ENCODE measurements at places on chromosomes 7 and 10.

DNA sequence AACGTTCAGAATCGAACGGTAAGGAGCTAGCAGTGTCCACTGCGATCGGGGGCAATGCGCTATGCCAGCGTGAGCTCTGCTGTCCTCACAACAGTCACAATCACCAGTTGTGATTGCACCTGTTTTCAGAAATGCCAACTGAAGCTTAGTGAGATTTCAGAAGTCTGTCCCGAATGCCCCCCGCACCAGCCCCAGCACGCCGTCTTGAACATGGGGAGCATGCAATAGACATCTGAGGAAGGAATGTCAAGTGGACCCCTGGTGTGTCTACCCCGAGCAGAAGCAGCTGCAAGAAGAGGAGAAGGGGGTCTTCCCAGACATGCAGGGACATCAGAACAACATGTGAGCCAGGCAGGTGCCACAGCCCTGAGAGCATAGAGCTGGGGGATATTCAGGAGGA lies 125.7 kb upstream of the CHST15 start:
- no peak for DNase-seq

DNA sequence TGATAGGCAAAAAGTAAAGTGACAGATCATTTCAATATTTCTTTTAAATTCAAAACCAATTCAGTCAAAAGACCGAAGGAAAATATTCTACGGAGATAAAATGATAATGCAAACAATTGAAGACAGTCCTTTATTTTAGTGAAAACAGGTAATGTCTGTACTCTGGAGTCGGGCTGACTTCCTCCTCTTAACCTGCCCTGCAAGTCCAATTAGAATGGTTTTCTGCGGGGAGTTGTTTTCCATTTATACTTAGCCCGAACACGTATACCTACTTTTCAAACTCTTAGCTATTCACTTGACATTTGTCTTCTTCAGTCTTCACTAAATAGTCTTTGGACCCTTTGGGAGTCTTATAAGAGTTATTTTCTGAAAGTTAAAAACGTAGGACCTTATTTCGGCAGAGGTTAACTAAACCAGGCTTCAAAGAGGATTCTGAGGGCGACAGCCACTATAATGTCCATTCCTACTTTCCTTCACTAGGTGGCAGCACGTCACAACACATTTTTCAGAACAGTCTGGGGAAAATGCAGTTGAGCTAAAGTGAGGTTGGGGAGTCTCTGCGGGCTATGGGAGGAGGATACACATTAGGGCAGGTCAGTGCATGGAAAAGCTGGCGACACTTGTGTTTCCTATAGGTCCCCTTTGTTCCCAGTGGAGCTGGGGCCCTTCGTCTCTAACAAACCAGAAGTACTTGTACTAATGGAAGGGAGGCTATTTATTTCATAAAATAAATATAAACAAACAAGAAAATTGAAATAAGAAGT lies 472.0 kb downstream of the KCNMA1 start:
- DNase-seq = no peak

DNA sequence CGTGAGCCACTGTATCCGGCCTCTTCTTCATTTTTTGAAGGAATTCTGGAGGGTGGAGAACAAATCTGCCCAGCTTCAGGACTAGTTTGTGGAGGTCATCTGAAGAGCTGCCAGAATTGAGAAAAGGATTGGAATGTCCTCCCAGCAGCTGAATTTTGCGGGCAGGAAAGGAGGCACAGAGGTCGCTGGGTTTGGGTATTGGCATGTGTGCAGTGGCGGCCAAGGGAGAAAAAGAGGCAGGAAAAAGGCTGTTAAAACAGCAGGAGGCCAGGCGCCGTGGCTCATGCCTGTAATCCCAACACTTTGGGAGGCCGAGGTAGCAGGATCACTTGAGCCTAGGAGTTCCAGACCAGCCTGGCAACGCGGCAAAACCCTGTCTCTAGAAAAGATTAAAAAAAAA lies 80.4 kb downstream of the HIP1 start:
- no peak for DNase-seq

DNA sequence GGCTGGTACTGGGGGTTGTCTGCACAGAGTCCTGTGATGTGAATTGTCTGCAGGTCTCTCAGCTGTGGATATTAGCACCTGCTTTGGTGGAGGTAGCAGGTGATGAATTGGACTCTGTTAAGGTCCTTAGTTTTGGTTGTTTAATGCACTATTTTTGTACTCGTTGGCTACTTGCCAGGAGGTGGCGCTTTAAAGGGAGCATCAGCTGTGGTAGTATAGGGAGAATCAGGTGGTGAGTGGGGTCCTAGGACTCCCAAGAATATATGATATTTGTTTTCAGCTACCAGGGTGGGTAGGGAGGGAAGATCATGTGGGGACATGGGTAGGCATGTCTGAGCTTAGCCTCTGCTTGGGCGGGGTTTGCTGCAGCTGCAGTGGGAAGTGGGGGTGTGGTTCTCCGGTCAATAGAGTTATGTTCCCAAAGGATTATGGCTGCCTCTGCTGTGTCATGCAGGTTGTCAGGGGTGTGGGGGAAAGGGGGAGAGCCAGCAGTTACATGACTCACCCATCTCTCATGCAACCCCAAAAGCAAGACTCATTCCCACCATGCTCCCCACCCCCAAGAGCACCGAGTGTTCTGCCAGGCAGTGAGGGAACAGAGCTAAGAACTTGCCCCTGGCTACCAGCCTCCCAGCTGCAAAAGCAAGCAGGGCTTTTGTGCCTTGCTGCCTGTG lies 53.7 kb upstream of the ZNF273 start:
- DNase-seq = no peak

GRCh38 chr7:2829040-2829439 lies 15.1 kb downstream of the GNA12 start:
- no peak for DNase-seq

DNA sequence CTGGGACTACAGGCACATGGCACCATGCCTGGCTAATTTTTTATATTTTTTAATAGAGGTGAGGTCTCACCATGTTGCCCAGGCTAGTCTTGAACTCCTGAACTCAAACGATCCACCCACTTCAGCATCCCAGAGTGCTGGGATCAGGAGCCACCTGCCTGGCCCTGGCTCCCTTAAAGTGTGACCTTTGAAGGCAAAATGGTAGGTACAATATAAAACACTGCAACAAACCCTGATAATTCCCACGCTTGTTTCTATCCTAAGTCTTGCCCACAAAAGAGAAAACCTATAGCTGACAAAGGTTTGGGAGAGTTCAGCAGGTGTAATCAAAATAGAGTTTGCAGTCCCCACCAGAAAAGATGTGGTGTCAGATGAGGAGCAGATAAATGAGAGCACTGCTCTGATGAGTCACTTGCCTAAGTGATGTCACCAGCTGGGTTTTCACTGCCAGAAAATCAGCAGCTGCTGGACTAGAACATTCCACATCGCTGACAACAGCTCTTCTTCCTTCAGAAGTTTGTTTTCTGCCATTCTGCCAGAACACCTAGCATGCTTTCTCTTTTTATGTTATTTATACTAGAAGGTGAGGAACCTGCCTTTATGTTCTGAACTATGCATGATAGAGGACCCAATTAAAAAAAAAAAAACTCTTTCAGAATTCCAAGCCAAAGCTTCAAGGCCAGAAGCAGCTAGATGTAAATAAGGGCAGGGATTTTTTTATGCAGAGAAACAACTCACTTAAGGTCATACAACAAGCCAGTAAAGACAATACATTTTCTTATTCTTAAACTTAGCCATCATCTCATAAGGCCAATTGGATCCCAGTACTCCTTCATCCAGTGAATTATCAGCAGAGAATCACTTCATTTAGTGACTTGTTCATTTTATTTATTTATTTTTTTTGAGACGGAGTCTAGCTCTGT lies 18.0 kb downstream of the PURB start:
- DNase-seq = no peak

DNA sequence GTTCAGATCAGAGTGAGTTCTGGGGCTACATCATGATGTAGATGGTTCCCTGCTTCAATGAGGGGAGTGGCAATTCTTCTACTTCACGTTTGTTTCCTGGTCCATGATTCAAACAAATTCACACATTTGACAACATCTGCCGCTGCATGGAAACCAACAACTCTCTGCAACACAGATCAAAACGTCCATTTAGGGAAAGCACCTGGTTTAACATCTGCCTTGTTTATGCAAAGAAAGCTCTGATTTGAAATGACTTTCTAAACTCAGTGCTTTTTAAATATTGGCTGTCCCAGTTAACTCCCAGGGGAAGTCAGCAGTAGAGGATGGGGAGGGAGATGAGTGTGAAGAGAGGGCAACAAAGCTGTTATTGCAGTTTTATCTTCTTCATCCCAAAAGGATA lies 93.8 kb downstream of the GAD2 start:
- DNase-seq = no peak

DNA sequence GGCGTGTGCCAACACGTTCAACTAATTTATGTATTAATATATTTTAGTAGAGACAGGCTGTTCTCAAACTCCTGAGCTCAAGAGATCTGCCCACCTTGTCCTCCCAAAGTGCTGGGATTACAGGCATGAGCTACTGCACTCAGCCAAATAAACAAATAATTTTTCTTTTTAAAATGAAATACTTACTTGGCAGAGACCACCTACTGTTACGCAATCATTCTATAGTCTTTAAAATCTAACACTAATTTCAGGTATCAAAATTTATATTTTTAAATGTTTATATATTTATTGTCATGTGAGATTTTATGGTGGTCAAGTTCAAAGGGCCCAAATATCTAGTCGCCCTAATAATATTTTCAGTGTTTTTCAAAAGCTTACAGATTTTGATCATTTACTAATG lies 323.3 kb downstream of the PCDH15 start:
- no peak for DNase-seq

DNA sequence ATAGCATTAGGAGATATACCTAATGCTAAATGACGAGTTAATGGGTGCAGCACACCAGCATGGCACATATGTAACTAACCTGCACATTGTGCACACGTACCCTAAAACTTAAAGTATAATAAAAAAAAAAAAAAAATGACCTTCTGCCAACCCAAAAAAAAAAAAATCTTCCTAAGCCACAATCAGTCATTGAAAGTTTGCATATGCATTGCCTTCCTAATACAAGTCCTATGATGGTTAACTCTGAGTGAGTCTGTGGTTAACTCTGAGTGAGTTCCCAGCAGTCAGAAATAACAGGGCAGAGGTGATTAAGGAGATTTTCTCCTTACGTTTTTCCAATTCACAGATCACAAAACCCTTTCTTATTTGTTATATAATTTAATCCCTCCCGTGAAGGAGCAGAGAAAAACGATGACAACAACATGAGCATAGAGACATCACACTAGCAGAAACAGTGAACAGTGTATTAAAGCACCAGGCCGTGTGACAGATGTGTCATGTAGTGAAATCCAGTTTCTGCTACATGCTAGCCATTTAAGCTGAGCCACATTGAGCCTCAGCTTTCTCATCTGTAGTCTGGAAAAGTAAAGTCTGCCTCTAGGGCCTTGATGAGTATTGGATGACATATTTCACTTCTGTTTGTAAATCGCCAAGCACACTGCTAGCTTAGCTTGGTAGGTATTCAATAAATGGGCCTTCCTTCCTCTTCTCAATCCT lies 7.4 kb upstream of the RNF148 start:
- no peak for DNase-seq

DNA sequence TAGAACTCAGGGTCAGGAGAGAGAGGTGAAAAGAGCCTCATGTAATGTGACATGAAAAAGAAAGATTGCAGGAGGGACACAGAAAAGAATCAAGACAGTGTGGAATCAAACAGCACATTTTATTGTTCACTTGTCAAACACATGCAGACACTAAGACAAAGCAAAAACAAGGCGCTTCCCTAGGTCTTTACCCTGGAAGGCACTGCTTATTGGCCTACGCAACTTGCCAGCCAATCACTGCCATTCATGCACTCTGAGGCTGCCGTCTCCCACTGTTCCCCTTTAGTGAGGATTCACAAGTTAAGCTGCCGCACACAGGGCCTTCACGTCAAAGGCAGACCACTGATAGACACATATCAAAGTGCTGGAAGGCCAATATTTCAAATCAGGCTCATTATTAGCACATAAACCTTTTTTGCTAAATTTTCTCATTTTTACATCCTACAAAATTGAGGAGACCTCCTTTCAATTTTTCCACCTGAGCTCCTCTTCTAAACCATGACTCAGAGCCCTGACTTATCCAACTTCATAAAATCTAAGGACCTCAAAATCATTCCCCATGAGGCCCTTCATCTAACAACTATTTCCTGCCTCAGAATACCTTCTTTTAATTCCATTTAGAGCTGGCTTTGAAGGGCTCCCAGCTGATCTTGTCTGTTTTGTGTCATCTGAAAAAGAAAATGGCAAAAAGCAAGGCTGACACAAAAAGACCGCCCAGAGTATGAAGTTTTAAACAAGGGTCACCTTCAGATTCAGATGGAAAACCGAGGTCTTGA lies 149.4 kb downstream of the CHCHD3 start:
- no peak for DNase-seq

DNA sequence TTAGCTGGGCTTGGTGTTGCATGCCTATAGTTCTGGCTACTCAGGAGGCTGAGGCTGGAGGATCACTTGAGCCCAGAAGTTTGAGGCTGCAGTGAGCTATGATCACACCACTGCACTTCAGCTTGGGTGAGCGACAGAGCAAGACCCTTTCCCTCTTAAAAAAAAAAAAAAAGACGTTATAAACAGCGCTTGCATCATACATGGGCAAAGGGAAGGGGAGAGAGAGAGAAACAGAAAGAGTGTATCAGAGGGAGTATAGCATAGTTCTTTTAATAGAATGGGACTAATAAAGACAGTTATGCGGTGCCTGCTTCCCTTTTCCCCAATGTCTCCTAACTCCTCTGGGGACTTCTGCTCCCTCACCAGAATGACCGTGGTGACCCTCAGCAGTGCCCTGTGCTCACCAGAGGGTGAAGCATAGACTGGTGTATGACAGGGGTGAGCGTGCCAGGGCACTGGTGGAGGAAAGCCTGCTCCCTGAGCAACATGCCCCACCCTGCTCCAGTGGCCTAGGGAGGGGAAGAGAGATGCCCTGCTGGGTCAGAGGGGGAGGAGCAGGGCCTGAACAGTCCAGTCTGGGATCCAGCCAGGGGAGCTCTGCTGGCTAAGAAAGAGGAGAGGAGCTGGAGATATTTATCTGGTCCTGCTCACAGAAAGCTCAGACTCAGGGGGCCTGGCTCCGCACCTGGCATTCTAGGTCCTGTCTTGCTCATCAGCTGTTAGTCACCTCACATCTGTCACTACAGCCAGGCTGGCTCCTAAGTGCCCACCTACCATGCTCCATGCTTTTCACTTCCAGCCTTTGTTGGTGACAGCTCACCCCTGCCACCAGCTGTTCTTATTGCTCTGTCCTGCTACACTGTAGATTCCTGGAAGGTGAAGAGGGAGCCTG lies 2.2 kb downstream of the PDZD7 start:
- no peak for DNase-seq

- DNase-seq = no peak
Observed at GRCh38 chr7:41187322-41187721, 515.6 kb downstream of the INHBA start.

DNA sequence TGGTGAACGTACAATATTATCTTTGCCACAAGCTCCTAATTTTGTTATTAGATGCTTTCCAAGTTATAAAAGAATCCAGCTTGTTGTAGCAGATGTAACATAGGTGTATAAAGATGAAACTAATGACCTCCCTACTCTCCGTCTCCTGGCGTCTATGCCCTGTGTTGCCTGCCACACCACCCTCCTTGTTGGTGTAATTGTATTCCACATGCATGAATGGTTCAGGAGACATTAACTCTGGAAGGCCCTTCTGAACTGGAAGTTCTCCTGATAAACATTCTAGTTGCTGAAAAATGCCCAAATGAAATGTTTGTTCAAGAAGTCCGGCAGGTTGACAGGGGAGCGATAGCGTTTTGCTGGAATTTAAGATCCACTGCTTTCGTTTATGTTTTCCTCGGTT lies 53.9 kb upstream of the SEPHS1 start:
- no peak for DNase-seq

Measured in NCI-H2081 treated with DMSO at 0.1 percent for 48 hours (cell line).